Mesenteric fat pad (tissue), 1 donor: ENCODE measurements at places on chromosomes 1 and 21. TPM values are rescaled to one million over a fixed set of nuclear protein-coding genes. Genes with fewer than 3 reads are reported as not detected.

GRCh38 chr1:196344453-196344852 is 263.8 kb downstream of the KCNT2 start:
- DNase-seq: no peak

The HSPA6 gene
- total RNA-seq: 6.8 TPM

- no peak for DNase-seq
These were observed 23.4 kb downstream of the OLFML3 start for GRCh38 chr1:114002492-114003239.

- DNase-seq: no peak
These were observed 38.3 kb downstream of the NCF2 start for GRCh38 chr1:183551924-183552323.

The LORICRIN gene
- not detected for total RNA-seq

The HMGCS2 gene
- total RNA-seq: 0.71 TPM

DNA sequence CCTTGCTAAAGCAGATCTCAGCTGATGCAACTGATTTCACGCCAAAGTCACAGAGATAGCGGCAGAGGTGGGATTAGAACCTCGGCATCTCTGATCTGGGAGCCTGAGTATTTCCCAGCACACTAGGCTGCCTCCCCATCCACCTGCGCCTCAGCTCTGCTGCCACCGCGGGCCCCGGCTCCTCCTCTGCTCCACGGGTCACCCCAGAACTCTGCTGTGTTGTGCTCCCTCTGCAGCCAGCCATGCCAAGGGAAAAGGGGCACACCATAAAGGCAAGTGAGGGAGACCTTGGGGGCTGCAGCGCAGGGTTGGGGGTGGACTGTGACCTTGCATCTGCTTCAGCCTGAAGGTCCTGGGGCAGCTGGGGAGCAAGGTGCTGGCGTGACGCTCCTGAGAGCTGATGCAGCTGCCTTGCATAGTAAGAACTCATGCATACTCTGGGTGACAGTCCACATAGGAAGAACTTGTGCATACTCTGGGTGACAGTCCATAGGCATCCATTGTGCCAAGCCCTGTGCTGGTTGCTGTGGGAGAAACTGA is 68.7 kb downstream of the MAN1C1 start:
- DNase-seq: no peak

The GIPC2 gene
- total RNA-seq: 2.7 TPM

DNA sequence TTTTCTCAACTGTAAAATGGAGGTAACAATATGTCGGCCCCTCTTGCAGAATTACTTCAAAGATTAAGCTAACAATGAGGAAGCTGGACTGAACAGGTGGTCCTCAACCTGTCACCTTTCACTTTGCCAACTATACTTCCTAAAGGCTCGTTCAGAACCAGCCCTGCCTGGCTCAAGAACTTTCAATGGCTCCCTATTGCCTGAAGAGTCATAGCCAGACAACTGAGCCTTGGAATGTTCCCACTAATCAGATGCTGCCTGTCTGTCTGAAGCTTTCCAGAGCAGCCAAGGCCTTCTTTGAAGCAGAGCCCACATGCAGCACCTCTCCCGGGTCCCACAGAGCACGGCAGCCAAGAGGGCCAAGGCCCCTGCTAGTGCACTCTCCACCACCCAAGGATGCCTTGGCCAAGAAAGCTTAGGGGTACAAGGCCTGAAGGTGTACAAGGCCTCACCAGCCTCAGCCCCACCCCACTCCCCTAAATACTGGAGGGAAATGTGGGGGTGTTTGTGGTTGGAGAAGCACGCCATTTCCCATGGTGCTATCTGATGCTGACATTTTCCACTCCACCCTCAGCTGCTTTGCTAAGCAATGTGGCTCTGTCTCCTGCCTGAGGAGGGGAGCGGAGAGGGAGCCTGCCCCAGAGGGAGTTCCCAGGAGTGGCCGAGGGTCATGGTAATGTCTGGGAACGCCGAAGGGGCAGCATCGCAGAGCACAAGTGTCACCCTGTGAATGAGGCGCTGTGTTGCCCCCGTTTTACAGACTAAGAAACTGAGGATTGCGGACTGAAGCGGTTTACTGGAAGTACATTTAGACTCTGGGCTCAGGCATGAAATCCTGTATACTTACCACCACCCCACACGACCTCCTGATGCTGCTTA is 8.2 kb upstream of the LAPTM5 start:
- no peak for DNase-seq

DNA sequence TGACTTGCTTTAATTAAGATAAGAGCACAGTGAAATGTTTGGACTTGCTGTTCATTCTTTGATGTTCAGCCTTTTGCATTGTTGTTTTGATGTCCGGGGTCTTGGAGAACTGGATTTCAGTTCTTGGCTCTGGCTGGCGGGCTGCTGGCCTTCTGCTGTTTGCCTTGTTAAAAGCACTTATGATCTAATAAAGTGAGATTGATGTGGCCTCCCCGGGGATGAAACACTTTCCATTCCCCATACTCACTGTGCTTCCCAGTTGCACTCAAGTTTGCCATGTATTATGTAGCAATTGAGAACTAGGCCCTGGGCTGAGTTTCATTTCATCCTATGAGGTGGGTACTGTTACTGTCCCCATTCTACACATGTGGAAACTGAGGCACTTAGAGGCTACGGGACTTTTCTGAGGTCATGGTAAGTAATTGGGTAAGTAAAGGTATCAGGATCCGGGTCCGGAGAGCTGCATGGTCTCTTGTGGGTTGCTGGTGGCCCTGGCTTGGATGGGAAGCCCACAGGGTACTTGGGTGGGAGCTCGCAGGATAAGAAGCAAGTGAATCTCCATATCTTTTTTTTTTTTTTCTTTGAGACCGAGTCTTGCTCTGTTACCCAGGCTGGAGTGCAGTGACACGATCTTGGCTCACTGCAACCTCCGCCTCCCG is 127.7 kb upstream of the ZBTB40 start:
- no peak for DNase-seq

DNA sequence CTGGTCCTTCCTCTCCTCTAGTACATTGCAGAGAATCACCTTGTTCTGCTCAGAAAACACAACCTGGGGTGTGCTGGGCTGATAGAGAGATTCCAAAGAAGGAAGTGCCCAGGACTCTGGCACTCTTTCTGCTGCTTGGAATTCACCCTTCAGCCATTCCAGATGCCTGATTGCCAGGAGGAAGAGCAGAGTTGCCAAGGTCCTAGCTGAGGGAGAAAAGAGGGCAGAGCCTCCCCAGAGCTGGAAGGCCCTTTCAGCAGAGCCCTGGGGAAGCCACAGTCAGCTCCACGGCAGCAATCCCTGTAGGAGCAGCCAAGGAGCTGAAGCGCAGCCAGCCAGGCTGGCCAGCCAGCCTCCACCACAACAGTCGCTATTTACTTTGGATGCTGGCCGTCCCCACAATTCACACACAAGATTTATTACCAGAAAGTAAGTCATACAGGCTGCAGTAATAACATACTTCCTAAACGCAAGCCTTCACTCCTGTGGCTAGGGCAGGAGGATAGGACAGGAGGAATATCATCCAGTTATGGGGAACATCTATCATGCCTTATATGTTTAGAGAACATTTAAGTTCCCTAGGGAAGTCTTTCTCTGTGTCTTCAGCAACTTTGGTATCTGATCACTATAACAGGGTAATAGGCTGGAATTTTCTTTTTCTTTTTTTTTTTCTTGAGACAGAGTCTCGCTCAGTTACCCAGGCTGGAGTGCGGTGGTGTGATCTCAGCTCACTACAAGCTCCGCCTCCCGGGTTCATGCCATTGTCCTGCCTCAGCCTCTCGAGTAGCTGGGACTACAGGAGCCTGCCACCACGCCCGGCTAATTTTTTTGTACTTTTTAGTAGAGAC is 36.6 kb upstream of the SLC44A3 start:
- DNase-seq: no peak

The RXFP4 gene
- total RNA-seq: not detected

The VHLL gene
- total RNA-seq: not detected

DNA sequence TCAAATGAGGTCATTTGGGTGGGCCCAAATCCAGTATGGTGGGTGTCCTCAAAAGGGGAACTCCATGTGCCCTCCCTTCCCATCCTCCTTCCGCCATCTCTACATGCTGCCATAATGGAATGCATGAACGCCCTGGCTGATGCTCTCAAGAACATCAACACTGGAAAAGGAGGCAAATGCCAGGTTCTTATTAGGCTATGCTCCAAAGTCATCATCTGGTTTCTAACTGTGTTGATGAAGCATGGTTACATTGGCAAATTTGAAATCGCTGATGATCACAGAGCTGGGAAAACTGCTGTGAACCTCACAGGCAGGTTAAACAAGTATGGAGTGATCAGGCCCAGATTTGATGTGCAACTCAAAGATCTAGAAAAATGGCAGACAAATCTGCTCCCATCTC is 16.6 kb upstream of the TRIM45 start:
- no peak for DNase-seq

GRCh38 chr1:239537795-239538194 is 151.4 kb downstream of the CHRM3 start:
- no peak for DNase-seq

GRCh38 chr21:43881283-43881682 is 16.3 kb downstream of the AGPAT3 start:
- DNase-seq: peak; percentile 37

The SPOCD1 gene
- 9.5 TPM for total RNA-seq

DNA sequence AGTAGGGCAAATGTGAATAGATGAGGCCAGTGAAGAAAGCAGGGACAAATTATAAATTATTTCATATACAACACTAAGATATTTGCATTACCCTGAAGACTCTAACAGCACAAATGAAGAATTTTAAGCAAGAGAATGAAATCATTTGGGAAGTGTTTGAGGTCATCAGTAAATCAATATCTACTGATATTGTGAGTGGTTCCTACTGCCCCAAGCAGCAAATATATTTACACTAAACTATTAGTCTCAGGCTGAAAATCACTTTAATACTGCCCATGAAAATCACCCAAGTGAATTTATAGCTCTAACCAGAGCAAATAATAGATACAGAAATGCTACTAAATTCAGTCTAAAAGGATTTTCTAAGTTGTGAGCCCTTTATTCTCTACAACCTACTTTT is 163.6 kb downstream of the KCNT2 start:
- DNase-seq: no peak

DNA sequence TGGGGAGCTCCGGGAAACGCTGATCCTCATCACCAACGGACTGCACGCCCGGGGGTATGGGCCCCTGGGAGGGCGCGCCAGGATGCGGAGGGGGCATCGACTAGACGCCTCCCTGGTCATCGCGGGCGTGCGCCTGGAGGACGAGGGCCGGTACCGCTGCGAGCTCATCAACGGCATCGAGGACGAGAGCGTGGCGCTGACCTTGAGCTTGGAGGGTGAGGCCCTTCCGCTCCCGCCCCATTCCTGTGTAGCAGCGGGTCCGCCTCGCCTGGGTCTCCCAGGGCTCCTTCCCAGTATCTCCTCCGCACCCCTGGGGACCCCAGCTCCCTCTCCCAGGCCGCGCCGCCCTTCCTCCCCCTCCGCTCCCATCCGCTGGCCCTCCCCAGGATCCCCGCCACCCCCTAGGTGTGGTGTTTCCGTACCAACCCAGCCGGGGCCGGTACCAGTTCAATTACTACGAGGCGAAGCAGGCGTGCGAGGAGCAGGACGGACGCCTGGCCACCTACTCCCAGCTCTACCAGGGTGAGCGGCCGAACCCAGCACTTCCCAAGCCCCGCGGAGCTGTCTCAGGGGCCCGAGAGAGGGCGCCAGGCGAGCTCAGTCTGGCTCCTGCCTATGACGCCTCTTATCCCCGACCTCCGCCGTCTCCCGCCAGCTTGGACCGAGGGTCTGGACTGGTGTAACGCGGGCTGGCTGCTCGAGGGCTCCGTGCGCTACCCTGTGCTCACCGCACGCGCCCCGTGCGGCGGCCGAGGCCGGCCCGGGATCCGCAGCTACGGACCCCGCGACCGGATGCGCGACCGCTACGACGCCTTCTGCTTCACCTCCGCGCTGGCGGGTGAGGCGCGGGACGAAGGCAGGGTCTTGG is 5.0 kb downstream of the HAPLN2 start:
- no peak for DNase-seq
